Stimulated activated CD8-positive, alpha-beta memory T cell treated with anti-CD3 and anti-CD28 coated beads, Interleukin-4, amount 100 ng/mL, for 24 hours (primary cell): ENCODE measurements at places on chromosomes 7 and 10.

GRCh38 chr7:22782616-22783232, 39.9 kb downstream of the TOMM7 start:
- peak; percentile 61 for DNase-seq

DNA sequence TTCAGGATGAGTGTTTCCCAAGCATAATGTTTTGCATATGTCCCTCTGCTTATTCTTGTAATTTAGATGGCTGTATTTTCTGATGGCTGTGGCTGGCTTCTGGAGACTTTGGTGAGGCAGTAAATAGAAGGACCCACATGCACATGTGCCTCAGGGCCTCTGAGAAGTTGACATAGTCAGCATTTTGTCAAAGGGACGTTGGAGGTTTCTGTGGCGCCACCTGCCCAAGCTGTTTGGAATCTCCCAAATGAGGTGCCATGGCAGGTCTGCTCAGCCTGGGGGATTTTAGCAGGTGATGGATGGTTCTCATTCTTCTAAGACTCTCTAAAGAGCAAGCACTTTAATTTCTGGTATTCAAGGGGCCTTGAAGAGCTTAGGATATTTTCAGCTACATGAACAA, 29.8 kb downstream of the C10orf120 start:
- no peak for DNase-seq

DNA sequence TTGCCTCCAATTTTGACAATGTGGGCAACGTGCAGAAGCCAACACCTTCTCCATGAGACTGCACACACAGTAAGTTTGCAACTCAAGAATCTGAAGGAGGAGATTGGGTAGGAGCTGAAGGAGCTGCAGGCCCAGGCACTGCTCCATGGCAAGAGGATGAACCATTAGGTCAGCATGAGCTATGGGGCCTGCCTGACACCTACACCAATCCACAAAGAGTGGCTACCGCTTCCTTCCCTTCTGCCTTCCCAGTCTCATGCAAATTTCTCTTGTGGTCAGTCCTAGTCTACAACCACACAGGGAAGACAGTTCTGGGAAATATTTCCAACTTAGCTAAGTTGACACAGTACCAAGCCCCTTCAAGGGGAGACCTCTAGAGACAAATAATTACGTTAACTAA, 142.0 kb upstream of the ADO start:
- no peak for DNase-seq

DNA sequence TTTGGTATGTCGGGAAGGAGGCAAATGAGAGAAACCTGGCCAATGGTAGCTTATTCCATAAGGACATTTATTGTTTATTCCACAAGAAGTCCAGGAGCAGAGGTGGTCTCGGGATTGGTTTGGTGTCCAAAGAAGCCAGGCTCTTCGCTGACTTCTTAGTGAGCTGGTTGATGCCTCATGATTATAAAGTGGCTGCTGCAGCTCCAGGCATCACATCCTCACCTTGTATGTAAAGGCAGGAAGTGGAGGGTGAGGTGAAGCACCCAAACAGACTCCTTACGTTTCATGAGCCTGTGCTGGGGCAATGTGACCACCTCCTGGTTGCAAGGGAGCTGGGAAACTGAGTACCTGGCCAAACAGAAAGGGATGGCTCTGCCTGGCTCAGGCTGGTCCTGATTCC, 92.4 kb downstream of the MYL10 start:
- no peak for DNase-seq

- DNase-seq: no peak
Measured at GRCh38 chr7:155589001-155589980, 42.9 kb upstream of the CNPY1 start.

DNA sequence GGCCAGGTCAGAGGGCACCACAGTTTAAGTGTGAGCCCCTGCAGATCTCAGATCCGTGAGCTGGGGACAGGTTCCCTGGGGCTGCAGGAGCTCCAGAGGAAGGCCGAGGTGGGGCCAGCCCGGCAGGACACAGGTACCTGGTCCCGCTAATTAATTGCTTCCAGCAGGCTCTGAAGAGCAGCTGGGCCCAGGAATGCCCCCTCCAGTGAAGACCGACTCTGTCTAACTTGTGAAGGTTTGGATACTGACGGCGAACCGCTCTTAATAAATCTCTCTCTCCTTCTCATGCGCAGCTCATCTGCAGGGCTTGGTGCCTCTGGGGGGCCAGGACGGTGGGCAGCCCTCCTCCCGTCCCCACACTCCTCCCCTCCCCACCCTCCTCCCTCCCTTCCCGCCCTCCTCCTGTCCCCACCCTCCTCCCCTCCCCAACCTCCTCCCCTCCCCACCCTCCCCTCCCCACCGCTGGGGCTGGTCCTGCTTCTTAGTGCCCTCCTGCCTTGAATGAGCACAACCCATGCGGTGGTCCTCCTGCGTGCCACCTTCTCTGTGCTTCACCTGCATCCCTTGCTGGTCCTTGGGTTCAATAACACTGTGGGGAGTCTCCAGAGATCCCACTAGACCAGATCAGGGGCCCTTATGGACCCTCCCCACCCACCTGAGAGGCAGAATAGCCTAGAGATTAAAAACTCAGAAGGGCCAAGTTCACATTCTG, 38.3 kb downstream of the PDGFA start:
- no peak for DNase-seq
